Smooth muscle cell of the pulmonary artery (primary cell): ENCODE measurements at places on chromosomes 1 and 21. TPM values are rescaled to one million over a fixed set of nuclear protein-coding genes. Genes with fewer than 3 reads are reported as not detected.

TRABD2B gene
- total RNA-seq = 0.10 and 0.59 TPM in 2 replicates

NUP210L gene
- 0.07 and 0.23 TPM in 2 replicates for total RNA-seq

TMIGD3 gene
- not detected in 2 replicates for total RNA-seq

ARV1 gene
- 9.7 and 15.2 TPM in 2 replicates for total RNA-seq

GIPC2 gene
- total RNA-seq = 0.20 and 1.4 TPM in 2 replicates

TRPM2 gene
- total RNA-seq = under 0.01 TPM in 1 of 2 replicates, not detected in the other

ICOSLG gene
- 0.17 and 1.5 TPM in 2 replicates for total RNA-seq

GOLT1A gene
- total RNA-seq = not detected in 2 replicates

KRTAP10-12 gene
- total RNA-seq = not detected in 2 replicates

NES gene
- total RNA-seq = 43.7 and 57.4 TPM in 2 replicates
